Globus pallidus (tissue), 1 donor: ENCODE measurements at places on chromosomes 13 and 19.

DNA sequence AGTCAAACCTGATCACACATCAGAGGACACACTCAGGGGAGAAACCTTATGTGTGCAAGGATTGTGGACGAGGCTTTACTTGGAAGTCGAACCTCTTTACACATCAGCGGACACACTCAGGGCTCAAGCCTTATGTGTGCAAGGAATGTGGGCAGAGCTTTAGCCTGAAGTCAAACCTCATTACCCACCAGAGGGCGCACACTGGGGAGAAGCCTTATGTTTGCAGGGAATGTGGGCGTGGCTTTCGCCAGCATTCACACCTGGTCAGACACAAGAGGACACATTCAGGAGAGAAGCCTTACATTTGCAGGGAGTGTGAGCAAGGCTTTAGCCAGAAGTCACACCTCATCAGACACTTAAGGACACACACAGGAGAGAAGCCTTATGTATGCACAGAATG is 8.2 kb upstream of the ZNF527 start:
- no peak for DNase-seq

- DNase-seq: no peak
Observed at GRCh38 chr13:24087605-24088225, 72.8 kb upstream of the SPATA13 start.

DNA sequence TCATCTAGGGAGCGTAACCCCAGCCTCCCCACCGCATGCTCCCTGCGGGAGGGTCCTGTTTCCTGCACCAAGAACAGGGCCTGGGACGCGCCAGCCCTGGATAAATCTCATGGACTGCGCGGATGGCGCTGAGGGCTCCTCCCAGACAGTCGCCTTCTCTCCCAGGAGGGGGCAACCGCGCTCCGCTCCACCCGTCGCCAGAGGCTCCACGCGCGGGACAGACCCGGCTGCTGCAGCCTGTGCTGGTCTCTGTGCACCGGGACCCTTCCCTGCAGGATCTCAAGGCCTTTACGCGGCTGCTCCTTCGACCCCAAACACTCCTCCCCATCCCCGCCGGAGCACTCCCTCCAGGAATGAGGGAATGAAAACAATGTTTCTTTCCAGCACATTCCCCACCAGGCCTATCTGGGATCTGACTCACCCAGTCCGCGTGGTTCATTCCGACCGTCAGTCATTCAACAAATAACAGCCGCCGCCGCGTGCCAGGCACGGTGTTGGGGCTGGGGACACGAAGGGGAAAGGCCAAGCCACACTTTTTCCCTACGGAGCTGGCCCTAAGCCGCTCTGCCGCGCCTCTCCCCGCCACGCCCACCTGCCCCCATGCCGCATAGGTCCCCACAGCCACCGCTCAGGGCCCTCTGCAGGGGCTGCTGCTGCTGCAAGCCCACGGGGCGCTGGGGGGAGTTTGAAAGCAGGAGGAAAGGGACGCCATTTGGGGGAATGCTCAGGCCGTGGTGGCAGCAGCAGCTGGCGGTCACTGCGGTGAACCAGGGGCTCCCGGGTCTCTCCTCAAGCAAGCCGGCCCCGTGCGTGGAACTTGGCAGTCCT is 6.0 kb downstream of the PNMA8B start:
- peak; percentile 53 for DNase-seq

DNA sequence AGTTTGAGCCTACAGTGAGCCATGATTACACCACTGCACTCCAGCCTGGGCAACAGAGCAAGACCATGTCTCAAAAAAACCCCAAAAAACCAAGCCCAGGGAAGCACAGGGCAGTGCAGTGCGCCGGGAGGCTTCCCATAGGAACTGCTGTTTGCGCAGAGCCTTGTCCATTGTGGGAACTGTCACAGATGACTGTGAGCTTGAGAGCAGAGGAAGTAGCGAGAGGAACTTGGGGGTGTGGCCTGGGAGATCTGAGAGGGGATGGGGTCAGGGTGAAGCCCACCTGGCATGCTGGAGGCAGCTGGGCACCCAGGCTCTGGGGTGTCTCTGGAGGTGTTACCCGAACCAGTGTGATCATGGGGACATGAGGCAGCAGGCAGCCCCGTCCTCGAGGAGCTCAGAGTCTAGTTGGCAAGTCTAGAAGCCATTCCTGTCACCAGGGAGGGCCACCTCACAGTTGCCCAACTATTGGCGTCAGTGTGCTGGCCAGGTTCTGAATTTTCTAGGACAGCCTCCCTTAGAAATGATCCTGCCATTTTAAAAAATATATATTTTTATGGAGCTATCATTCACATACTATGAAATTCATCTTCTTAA is 10.4 kb downstream of the KDM4B start:
- no peak for DNase-seq

- peak; percentile 29 for DNase-seq
Observed at GRCh38 chr19:15636026-15636425, 4.7 kb upstream of the CYP4F3 start.

- DNase-seq: no peak
Observed at GRCh38 chr19:45171211-45171623, 6.8 kb downstream of the TRAPPC6A start.

- DNase-seq: no peak
Observed at GRCh38 chr13:80082396-80083080, 258.4 kb downstream of the SPRY2 start.

DNA sequence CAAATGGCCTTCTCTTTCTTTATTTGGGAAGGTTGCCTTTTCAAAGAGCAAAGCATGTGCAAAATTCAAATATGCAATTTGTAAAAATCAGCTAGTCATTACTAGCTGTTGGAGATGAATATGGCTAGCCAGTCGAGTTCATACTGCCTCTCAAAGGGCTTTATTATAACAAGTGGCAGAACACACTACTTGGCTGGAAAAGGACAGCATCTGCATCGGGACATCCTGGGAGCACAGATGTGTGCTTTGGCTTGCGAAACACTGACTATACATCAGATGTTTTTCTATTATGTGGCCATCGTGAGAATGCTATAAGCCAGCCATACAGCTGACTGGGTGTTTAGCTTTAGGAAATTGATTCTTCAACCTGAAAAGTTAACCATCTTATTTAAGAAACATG is 424.2 kb downstream of the KCTD12 start:
- peak; percentile 11 for DNase-seq

DNA sequence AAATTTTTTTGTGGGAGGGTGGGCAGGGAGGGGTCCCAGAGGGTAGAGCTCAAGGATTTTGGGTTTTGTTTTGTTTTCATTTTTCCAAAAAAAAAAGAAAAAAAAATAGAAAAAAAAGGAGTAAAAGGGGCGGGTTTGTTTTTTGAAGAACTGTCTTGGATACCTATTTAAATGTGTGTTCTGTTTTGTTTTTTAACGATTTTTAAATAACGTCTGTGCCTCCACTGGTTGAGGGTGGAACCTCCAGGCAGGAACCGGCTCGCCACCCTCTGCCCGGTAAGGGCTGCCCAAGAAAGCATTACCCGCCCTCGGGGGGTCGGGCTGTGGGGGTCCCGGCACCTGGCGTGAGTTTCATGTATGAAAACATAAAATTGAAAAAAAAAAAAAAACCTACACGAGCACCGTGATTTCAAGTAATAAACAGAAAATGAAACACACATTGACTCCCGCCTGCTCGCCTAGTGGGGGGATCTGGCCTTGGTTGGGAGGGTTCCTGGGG is 10.4 kb downstream of the MIDN start:
- no peak for DNase-seq

- DNase-seq: no peak
Observed at GRCh38 chr13:111368091-111368490, 47.6 kb downstream of the TEX29 start.

DNA sequence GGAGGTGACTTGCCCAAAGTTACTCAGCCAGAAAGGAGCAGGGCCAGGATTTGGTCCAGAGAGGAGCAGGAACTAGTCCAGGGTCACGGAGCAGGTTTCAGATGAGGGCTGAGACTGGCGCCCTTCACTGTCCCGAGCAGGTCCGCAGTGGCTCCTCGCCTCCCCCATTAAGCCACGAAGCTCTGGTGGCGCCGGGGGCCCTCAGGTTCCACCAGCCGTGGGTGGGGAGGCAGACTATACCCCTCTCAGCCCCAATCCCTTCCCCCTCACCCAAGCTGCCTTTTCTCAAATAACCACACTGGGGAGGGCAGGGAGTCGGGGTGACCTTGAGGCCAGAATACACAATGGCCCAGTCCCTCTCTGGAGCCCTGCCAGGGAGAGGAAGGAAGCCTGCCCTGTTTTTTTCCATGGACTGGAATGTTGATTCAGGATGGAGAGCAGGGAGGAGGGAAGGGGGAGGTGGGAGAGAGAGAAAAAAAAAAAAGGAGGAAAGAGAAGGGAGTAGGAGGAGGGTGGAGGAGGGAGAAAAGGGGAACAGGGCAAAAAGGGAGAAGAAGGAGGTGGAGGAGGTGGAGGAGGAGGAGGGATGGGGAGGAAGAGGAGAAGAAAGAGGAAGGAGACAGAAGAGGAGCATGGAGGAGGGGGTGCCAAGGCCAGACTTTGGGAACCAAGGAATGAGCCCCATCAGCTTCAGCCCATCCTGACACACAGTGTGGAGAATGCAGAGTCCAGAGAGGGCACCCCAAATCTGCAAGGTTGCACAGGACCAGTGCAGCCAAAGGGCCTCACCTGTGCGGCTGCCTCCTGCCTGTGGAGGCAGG is 19.7 kb downstream of the CEACAM16 start:
- peak; percentile 27 for DNase-seq

- no peak for DNase-seq
Observed at GRCh38 chr13:113856716-113857065, 7.2 kb downstream of the GAS6 start.

- DNase-seq: peak; percentile 42
Observed at GRCh38 chr19:56066152-56067023, 54.7 kb downstream of the ZNF787 start.

DNA sequence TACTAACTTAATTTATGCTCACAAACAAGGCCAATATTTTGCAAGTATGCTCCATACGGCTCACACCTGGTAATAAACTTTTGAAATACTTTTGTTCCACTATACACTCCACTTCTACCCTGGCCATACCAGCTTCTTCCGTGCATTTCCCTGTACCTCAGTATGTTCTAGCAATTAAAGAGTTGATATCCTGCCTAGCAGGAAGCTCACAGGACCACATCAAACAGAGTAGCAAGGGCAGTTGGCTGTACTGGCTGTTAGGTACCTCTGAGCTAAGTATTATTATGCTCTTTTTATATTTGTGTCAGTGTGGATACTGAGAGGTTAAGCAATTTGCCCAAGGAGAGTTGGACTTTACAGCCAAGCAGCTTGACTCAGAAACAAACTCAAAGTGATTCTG is 257.7 kb downstream of the SLITRK6 start:
- DNase-seq: no peak

GRCh38 chr19:10374931-10375330 is 5.4 kb downstream of the TYK2 start:
- DNase-seq: no peak

GRCh38 chr19:11478167-11479089 is 2.4 kb downstream of the ELAVL3 start:
- DNase-seq: peak; percentile 73

GRCh38 chr19:2733930-2734588 is 5.8 kb downstream of the SLC39A3 start:
- DNase-seq: no peak

GRCh38 chr13:32314271-32315237 is 609 bp downstream of the ZAR1L start:
- DNase-seq: peak; percentile 45

GRCh38 chr13:53028063-53028462 is 550 bp upstream of the OLFM4 start:
- no peak for DNase-seq

GRCh38 chr13:86563308-86563707 is 764.1 kb upstream of the SLITRK6 start:
- no peak for DNase-seq

DNA sequence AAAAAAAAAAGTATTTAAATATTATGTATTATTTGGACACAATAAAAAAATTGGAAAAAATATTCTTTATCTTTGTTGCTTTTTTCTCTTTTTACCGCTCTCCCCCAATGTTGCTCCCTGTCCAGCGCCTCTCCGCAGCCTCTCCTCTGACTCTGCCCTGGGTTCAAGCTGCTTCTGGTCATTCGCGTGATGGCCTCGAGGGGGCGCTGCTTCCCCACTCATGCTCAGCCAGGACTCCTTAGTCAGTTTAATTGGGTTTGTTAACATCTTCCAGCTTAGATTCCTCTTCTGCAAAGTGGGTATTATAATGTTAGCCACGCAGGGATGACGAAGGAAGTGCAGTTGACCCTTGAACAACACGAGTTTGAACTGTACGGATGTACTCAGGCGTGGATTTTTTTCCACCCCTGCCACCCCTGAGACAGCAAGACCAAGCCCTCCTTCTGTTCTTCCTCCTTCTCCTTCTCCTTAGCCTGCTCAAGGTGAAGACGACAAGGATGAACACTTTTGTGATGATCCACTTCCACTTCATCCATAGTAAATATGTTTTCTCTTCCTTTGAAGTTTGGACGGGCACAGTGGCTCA is 4.9 kb upstream of the NWD1 start:
- DNase-seq: peak; percentile 40

- no peak for DNase-seq
Observed at GRCh38 chr19:4524808-4525562, 6.7 kb upstream of the PLIN4 start.
